ENCODE measurements at places on chromosomes 16 and 17. TPM values are rescaled to one million over a fixed set of nuclear protein-coding genes. Genes with fewer than 3 reads are reported as not detected.

DNA sequence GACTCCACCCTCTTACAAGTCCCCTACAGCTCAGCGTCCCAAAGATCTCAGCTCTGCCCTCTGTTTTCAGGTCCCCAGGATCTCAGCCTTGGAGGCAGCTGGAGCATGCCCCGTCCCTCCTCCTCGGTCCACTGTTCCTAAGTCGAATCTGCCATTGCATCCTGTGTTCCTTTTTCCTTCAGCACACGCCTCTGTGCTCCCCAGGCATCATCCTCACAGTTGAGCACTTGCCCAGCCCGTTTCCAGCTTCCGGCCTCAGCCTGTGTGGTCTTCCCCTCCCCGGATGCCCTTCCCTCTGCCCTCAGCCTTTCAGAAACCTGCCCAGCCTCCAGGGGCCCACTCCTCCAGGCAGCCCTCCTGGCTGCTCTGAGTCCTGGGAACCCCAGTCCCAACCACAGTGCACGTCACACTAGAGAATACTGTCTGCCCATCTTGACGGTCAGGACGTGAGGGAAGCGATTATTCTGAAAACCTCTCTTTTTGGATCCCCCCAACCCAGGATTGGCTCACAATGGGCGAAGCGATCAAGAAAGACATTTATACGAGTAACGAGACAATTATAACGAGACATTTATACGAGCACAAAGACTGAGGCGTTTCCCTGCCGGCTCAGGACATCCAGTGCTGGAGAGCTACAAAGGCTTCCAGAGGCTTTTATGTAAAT is 41.4 kb downstream of the RPH3AL start:
- no peak for DNase-seq

GRCh38 chr16:11499295-11500089 is 87.2 kb downstream of the LITAF start:
- no peak for DNase-seq

GRCh38 chr16:11263737-11264136 is 5.4 kb downstream of the TNP2 start:
- DNase-seq: no peak

DNA sequence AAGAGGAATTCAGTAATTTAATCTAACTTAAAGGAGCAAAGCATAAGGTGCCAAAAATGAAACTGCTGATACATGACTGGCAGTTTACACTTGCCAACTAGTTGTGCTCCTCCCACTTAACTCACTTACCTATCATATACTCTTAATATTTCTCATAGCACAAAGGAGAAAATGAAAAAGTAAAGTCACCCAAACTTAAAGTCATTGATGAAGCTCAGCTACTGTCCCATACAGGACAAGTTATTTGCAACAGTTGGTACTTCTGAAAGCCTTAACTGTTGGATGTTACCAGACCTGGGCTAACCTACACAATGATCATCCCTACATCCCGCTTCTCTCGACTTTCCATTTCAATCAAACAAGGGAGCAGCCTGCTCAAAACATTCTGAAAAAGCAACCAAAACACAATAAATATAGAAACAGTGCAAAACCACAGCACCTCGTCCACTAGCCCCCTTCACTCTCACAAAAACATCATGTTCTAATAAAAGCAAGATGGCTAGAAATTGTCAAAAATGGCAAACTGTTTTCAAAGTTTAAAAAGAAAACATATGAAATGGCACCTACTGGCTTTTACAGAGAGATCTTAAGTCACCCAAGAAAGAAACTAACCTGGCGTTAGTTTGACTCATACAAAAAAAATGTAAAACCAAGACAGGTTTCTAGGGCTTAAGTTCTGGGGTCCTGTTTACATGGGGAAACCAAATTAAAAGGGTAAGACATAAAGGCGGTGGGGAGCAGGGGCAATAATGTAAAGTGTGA is 868 bp downstream of the MED13 start:
- DNase-seq: no peak

DNA sequence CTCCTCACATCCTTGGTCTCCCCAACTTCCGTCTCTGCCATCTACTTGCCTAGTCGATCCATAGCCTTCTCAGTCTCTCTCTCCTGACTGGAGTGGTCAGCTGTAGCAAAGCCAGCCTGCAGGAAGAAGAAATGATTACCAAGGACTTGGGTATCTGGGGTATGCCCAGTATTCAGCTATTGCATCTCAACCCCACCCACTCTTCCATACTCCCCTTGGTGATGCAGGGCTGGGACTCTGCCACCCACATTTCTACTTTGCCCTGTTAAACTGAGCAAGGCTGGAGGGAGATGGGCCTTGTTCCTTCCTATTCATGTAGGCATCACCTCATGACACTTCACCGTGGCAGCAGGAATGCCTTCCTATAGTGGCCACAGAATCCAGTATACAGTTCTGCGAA is 2.3 kb downstream of the COPRS start:
- DNase-seq: no peak

GRCh38 chr16:77062878-77063675 is 127.9 kb upstream of the MON1B start:
- no peak for DNase-seq

GRCh38 chr17:1224330-1224729 is 44.5 kb upstream of the ABR start:
- no peak for DNase-seq

DNA sequence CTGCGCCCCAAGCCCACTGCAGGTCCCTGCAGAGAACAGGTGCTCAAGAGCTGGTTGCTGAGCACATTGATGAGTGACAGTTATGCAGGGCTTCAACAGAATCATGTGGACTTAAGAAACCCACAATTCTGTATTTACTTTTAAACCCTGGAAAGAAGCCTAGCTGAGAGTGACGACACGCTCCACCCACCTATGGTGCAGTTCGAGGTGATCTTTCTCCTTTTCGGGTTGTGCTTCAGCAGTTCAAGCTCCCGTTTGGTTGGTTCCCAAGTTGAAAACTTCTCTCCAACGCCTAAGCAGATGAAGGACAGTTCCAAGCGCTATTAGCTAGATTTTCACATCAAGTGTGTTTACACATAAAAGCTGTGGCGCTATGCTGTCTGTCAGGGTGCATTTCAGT is 23.9 kb downstream of the USP22 start:
- no peak for DNase-seq

DNA sequence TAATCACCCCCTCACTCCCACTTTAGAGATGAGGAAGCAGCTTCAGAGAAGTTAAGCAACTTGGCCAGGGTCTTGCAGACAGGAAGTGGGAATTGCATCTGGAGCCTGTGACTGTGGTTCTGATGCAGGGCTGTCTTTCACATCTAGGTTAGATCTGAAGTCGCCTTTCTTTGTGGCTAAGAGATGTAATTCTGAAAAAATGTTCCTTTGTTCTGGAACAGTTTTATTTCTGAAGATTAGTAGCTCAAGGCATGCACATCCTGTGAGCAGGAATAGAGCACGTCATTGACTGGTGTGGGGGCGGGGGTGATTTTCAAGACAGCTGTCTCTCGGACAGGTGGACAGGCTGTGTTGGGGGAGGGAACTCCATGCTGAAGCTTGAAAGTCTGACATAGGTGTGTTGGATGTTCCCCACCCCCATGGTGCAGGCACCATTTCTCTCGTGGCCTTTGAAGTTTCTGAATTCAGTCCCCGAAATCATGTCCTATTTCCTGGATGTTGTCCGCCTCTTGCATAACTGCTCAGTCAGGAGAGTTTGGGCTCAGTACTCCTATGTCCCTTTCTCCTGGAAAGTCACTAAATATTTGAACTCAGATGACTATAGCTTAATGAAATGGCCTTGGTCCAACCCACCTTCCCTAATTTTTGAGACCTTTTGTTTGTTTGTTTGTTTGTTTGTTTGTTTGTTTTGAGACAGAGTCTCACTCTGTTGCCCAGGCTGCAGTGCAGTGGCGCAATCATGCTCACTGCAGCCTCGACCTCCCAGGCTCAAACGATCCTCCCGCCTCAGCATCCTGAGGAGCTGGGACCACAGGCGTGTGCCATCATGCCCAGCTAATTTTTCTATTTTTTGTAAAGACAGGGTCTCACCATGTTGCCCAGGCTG is 21.0 kb upstream of the HERPUD1 start:
- DNase-seq: no peak

- peak; percentile 98 for DNase-seq
These were observed 17.7 kb downstream of the PRCD start for GRCh38 chr17:76557368-76558197.

DNA sequence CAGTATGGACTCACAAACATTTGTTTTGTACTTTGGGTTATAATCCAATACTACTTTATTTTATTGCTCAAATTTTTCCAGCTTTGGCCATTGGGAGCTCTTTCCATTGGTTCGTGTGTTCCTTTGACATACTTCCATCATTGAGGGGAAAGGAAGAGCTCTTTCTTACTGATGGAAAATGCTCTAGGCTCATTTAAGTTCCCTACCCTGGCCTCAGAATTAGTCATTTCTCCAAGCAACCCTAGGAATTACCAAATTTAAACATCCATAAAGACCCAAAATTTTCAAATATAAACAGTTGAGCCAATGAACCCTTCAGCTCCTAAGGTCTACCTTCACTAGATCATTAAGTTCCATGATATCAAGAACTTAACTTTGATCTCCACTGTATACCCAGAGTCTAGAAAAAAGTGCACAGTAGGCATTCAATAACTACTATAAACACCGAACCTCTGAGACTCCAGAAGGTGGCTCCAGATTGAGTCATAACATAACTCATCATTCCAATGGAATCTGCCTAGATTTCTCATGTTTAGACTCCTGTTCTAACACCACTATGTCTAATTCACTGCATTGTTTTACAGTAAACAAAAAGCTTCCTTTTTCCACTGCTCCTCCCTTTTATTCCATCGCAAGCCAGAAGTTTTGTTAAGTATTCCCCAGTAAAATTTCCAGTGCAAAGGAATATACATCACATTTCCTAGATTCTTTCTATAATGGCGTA is 39.0 kb downstream of the SMURF2 start:
- DNase-seq: no peak

GRCh38 chr17:77609553-77610517 is 348.7 kb upstream of the TNRC6C start:
- DNase-seq: peak; percentile 53

DNA sequence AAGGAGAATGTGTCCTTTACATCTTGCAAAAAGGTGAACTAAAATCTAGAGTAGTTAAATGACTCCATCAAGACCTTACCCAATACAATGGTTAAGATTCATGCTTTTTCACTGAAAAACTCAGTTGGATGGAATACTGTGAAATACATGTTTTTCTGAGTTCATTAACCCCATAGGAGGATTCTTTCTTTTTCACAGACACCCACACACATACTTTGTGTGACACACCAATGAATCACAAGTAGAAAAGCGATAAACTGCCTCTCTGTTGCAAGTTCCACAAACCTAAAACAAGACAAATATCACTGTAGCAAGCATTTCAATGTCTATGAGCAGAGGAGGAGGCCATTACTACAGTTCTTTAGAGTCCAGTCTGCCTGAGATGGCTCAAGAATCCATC is 258.8 kb upstream of the CDH5 start:
- DNase-seq: no peak

- DNase-seq: no peak
These were observed 10.3 kb downstream of the ZNF385C start for GRCh38 chr17:42087736-42088705.

DNA sequence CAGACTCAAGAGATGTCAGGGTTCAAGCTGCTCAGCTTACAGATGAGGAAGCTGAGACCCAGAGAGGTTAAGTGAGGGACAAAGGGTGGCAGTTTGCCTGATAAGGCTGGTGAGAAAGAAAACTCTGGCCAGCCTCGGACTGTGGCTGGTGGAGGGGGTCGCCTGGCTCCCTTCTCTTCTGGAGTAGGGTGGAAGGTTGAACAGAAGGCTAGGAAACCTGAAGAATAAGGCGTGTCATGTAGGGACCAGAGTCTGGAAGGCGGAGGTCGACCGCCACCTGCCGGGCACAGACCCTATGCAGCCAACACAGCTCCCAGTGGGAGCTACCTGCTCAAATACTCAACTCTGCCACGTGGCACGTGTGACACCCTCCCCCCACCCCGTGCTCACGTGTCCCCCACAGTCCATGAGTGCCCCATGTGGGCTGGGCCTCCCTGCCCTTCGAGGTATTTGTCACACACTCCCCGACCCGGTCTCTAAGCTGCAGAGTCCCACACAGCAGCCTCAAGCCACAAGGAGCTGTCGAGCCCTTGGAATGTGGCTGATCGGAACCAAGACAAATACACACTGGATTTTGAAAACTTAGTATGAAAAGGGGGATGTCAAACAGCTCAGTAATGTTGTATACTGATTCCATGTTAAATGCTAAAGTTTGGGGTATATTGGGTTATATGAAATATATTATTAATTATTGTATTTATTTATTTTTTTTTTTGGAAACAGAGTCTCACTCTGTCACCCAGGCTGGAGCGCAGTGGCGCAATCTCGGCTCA is 11.8 kb downstream of the HID1 start:
- DNase-seq: peak; percentile 27

GRCh38 chr17:41734949-41735313 is 488 bp upstream of the HAP1 start:
- DNase-seq: no peak

DNA sequence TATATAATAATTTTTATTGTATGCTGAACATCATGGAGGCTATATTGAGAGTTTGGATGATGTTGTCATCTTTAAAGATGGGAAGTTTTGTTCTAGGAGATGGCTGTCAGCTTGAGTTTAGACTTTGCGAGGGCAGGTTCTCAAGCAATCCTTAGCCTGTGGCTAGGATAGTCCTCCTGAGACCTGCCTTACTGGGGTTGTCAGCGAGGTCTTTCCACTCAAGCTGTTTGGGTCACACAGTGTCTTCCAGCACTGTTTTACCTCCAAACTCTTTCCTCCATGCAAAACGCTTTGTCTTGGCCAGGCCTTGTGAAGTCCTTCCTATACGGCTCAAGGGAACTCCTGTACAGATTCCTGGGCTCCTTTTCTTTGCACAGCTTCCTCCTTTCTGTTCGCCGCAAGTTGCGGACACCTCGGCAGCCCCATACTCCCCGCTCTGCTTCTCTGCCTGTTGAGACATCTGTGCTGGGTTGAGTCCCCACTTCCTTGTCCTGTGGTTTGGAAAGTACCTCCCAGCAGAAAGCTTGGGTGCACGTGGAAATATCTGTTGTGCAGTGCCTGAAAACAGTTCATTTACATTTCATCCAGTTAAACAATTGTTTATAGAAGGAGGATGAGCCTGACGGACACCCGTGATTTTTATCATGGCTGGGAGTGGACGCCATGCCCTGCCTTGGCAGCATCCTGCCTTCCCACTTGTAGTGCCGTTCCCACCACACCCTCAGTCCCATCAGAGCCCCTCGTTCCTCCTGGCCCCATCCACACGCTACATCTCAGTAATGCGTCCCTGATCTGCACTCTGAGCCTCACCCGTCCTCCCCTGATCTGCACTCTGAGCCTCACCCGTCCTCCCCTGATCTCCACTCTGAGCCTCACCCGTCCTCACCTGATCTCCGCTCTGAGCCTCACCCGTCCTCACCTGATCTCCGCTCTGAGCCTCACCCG is 55.0 kb upstream of the CBFA2T3 start:
- no peak for DNase-seq

ABCC1 gene
- 27.7 TPM for polyA plus RNA-seq

EME1 gene
- 14.0 TPM for polyA plus RNA-seq

SULT1A2 gene
- polyA plus RNA-seq: 2.2 TPM

KRT38 gene
- polyA plus RNA-seq: not detected

METTL9 gene
- 251 TPM for polyA plus RNA-seq

CDR2L gene
- 8.0 TPM for polyA plus RNA-seq

ZNF18 gene
- polyA plus RNA-seq: 13.2 TPM

PRAC1 gene
- polyA plus RNA-seq: not detected

All from left kidney (tissue), 8 donors.